Suprapubic skin (tissue), 4 donors: ENCODE measurements at places on chromosomes 6 and 20. TPM values are rescaled to one million over a fixed set of nuclear protein-coding genes. Genes with fewer than 3 reads are reported as not detected.

DNA sequence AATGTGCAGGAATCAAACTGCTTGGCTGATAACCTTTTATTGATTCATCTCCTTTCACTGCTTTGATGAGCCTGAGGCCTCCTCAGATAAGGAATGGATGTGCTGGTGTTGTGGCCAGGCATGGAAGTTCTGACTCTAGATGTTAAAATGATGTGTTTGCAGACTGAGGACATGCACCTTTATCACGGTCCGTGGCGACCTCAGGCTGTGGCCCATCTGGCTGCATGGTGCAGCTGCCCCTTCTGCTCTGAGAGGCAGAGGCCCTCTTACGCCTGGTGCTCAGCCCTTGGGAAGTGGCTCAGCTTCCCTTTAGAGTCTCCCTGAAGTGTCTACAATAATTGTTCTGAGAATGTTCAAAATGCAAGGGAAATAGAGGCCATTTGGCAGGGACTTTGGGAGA lies 26.2 kb downstream of the CDH4 start:
- no peaks in the 10 kb centered on the region for H3K4me1 ChIP-seq
- no peak overlapping the region for H3K27ac ChIP-seq
- peaks cover 24% of the 10 kb centered on the region for H3K27me3 ChIP-seq

- no peak for DNase-seq
- no peak overlapping the region for H3K4me3 ChIP-seq
- H3K27ac ChIP-seq = no peak overlapping the region
- H3K4me1 ChIP-seq = peaks cover 12% of the 10 kb centered on the region
Observed at GRCh38 chr6:11730641-11731040, 48.0 kb downstream of the ADTRP start.

DNA sequence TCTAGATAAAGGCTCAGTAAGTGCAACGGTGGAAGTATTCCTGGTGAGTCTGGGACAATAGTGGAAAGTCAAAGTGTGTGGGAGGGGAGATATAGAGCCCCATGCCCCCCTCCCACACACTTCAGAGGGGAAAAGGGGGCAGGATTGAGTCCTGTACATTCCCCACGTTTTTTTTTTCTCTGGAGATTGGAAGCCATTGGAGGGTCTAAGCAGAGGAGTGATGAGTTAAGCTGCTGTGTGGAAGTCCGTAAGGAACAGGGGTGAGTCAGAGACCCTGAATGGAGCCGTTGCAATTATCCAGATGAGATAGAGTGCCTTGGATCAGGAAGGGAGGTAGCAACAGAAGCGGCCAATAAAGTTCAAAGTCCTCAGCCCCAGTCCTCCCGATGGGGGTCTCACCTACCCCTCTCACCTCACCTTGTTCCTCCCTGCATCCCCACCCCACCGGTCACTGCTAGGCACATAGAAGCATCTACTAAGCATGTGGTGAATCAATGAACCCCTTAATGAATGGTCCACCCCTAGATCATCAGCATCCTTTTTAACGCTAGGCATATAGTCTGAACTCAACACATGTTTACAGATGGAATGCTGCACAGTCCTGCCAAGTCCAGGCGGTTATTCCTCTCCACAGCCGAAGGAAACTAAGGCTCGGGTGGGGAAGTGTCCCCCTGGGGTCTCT lies 662 bp upstream of the SLC9A8 start:
- peaks cover 20% of the 10 kb centered on the region for H3K4me1 ChIP-seq
- H3K27ac ChIP-seq = peak overlapping the region; percentile 85
- peak overlapping the region; percentile 70 for H3K4me3 ChIP-seq
- peaks cover 21% of the 10 kb centered on the region for H3K36me3 ChIP-seq
- DNase-seq = no peak

GRCh38 chr20:22681591-22682248 lies 97.3 kb upstream of the FOXA2 start:
- no peak for DNase-seq
- peaks cover 17% of the 10 kb centered on the region for H3K27me3 ChIP-seq
- no peak overlapping the region for H3K4me3 ChIP-seq
- no peaks in the 10 kb centered on the region for H3K36me3 ChIP-seq
- H3K27ac ChIP-seq = no peak overlapping the region

- H3K4me1 ChIP-seq = peaks cover 7% of the 10 kb centered on the region
- no peak overlapping the region for H3K4me3 ChIP-seq
- DNase-seq = no peak
- H3K36me3 ChIP-seq = no peaks in the 10 kb centered on the region
Observed at GRCh38 chr20:32033316-32033715, 18.7 kb upstream of the HCK start.

DNA sequence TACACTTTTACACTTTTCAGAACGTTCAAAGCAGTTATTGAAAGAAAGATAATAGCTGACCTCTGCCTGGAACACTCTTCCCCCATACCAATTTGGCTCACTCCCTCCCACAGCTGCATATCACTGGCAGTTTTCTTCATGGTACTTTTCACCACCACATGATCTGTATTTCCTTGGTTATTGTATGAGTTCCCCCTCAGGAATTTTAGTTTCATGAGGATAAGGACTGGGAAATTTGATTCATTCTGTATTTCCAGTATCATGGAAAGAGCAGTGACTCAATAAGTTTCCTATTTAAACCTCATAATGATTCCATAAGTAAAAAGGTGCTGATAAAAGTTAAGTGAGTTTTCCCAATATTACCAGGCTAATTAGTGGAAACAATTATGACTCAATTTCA lies 16.0 kb downstream of the HTR1B start:
- DNase-seq = no peak
- no peak overlapping the region for H3K27ac ChIP-seq
- H3K4me1 ChIP-seq = no peaks in the 10 kb centered on the region

DNA sequence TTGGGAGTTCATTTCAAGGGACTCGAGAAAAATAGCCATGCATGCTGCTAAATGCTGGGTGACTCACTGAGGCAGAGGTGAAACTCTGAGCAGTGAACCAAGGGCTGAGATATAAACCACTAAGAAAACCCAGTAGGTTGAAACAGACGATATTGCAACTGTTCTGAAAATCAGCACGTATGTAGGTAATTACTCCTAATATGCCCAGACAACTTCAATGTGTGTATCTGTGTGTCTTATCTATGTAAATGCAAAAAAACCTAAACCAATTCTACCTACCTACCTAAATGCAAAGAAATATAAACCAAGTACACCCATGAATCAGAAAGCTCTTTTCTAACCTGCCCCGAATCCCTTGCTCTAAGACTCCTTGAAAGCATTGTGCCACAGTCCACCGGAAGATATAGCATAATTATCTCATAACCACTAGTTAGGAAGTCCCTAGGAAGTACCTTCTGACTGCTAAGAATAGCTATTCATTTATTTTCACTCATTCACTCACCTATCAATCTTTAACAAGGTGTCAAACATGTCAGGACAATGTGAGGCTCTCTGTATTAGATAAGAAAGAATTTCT lies 458.7 kb upstream of the RUNX2 start:
- no peaks in the 10 kb centered on the region for H3K27me3 ChIP-seq
- H3K4me1 ChIP-seq = no peaks in the 10 kb centered on the region
- no peak for DNase-seq
- H3K27ac ChIP-seq = no peak overlapping the region

DNA sequence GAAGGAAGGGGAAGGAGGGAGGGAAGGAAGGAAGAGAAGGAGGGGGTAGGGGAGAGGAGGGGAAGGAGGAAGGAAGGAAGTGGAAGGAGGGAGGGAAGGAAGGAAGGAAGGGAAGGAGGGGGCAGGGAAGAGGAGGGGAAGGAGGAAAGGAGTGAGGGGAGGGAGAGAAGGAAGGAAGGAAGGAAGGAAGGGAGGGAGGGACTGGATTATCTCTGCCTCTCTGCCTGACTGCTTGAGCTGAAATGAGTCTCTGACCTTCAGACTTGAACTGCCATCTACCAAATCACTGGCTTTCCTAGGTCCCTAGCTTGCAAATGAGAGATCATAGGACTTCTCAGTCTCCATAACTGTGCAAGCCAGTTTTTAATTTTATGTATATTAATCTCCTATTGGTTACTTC lies 436.8 kb downstream of the PREX1 start:
- H3K27ac ChIP-seq = no peak overlapping the region
- DNase-seq = no peak
- H3K4me3 ChIP-seq = no peak overlapping the region
- H3K4me1 ChIP-seq = no peaks in the 10 kb centered on the region

- peaks cover 19% of the 10 kb centered on the region for H3K4me1 ChIP-seq
- peaks cover 87% of the 10 kb centered on the region for H3K36me3 ChIP-seq
- H3K4me3 ChIP-seq = no peak overlapping the region
- no peaks in the 10 kb centered on the region for H3K27me3 ChIP-seq
Observed at GRCh38 chr6:138410972-138411880, 7.2 kb downstream of the HEBP2 start.

- H3K36me3 ChIP-seq = no peaks in the 10 kb centered on the region
- H3K4me1 ChIP-seq = no peaks in the 10 kb centered on the region
- H3K27me3 ChIP-seq = no peaks in the 10 kb centered on the region
- no peak for DNase-seq
Observed at GRCh38 chr6:96153775-96154174, 138.0 kb downstream of the FUT9 start.

DNA sequence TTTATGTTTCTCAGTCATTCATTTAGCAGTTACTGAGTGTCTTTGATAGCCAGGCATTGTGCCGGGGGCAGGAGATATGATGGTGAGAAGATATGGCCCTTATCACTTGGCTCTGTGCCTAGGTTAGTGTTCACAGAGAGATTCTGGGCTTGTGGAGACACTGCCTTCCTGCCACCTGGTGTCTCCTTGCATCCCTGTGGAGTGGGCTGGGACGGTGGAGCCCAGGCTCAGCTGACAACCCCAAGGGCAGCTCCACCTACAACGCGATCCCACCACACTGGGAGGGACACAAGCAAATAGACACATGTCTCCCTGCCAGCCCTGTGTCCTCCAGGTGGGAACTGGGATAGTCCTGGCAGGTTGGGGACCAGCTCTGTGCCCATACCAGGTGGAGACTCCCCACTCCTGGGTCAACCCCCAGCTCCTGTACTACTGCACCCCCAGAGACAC lies 30.3 kb upstream of the VEGFA start:
- H3K4me3 ChIP-seq = no peak overlapping the region
- peak; percentile 49 for DNase-seq
- H3K27me3 ChIP-seq = no peaks in the 10 kb centered on the region

DNA sequence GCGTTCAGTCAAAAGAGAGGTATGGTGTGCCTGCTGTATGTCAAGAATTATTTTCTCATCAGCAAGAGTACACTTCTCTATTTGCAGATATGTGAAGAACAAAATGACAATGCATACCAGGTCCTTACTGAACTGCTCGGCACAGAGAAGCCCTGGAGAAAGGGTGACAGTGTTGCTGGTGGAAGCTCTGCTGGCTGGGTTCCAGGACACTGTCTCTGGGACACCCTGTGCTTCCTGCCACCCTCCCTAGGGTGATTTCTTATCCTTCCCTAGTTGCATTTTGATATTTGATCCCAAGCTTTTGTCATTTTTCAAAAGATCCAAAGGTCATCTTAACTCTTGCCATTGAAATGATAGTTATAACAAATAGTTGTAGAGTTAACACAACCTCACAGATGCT lies 8.3 kb upstream of the CST5 start:
- no peak overlapping the region for H3K4me3 ChIP-seq
- no peak overlapping the region for H3K27ac ChIP-seq
- no peaks in the 10 kb centered on the region for H3K4me1 ChIP-seq
- no peaks in the 10 kb centered on the region for H3K36me3 ChIP-seq
- peaks cover 6% of the 10 kb centered on the region for H3K27me3 ChIP-seq

- H3K36me3 ChIP-seq = no peaks in the 10 kb centered on the region
- peaks cover 7% of the 10 kb centered on the region for H3K4me1 ChIP-seq
- no peak overlapping the region for H3K27ac ChIP-seq
- H3K27me3 ChIP-seq = no peaks in the 10 kb centered on the region
Observed at GRCh38 chr6:138830248-138830647, 34.4 kb downstream of the ECT2L start.

- no peaks in the 10 kb centered on the region for H3K4me1 ChIP-seq
- H3K36me3 ChIP-seq = no peaks in the 10 kb centered on the region
- no peaks in the 10 kb centered on the region for H3K27me3 ChIP-seq
- DNase-seq = no peak
- no peak overlapping the region for H3K27ac ChIP-seq
Observed at GRCh38 chr6:131000544-131000943, 62.5 kb downstream of the EPB41L2 start.

DNA sequence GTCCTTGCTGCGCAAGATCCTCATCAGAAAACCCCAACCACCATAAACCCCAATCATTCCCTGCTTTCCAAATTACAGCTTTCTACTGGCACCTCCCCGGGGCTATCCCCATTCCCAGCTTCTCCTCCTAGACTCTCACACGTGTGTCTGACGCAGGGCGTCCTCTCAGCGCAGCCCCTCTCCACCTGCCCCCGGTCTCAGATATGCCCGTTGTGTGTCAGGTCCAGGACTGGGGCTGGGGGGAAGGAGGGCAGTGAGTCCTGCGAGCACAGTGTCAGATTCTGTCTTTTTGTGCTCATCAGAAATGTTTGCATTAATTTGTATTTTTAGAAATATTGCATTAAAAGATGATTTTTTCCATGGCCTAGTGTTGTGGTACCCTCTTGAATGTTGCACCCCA lies 48.6 kb downstream of the LRFN2 start:
- peaks cover 11% of the 10 kb centered on the region for H3K4me1 ChIP-seq
- H3K27me3 ChIP-seq = peaks cover 22% of the 10 kb centered on the region
- DNase-seq = no peak
- H3K27ac ChIP-seq = no peak overlapping the region
- no peaks in the 10 kb centered on the region for H3K36me3 ChIP-seq

GRCh38 chr20:37728635-37728983 lies 34.8 kb downstream of the CTNNBL1 start:
- H3K4me3 ChIP-seq = no peak overlapping the region
- no peaks in the 10 kb centered on the region for H3K4me1 ChIP-seq
- no peak overlapping the region for H3K27ac ChIP-seq
- H3K36me3 ChIP-seq = peaks cover 7% of the 10 kb centered on the region
- DNase-seq = no peak

DNA sequence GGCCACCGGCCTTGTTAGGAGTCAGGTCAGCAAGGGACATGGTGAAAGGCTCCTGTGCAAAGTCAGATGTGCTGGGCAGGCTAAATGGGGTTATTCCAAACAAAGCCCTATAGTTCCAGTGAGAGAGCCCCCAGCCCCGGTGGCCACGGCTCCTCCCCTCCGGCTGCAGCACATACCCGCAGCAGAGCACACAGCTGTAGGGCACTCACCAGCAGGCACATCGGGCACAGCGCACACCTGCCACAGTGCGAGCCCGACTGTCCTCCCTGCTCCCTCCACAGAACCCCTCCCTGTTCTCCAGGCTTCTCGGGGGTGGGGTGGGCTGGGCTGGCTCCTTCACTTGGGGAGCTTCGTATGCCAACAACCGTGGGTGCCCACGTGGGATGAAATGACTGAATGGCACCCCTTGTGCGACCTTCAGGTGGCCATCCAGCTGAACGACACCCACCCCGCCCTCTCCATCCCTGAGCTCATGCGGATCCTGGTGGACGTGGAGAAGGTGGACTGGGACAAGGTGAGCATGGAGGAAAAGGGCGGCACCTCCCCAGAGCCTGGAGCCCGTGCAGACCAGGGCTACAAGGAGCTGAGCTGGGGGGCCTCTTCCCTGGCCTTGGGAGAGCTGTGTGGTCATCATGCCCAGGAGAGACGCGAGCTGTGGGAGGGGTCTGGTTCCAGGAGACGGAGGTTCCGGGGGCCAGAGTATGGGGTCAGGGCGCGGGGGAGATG lies 30.9 kb downstream of the PYGB start:
- peak; percentile 56 for DNase-seq
- H3K27me3 ChIP-seq = no peaks in the 10 kb centered on the region
- H3K4me1 ChIP-seq = peaks cover 15% of the 10 kb centered on the region
- H3K4me3 ChIP-seq = no peak overlapping the region
- H3K27ac ChIP-seq = no peak overlapping the region

GRCh38 chr6:41781366-41781730 lies 766 bp downstream of the PRICKLE4 start:
- peak overlapping the region; percentile 89 for H3K4me3 ChIP-seq
- peaks cover 57% of the 10 kb centered on the region for H3K4me1 ChIP-seq
- no peaks in the 10 kb centered on the region for H3K27me3 ChIP-seq
- peak overlapping the region; percentile 74 for H3K27ac ChIP-seq
- H3K36me3 ChIP-seq = peaks cover 4% of the 10 kb centered on the region
- DNase-seq = no peak

The SPINT4 gene
- total RNA-seq = not detected

The AIF1 gene
- total RNA-seq = 16.3 TPM

The BPIFB1 gene
- total RNA-seq = not detected

The PHACTR1 gene
- total RNA-seq = 5.1 TPM

The OR2H1 gene
- not detected for total RNA-seq
